ENCODE measurements at places on chromosomes 4 and X.

DNA sequence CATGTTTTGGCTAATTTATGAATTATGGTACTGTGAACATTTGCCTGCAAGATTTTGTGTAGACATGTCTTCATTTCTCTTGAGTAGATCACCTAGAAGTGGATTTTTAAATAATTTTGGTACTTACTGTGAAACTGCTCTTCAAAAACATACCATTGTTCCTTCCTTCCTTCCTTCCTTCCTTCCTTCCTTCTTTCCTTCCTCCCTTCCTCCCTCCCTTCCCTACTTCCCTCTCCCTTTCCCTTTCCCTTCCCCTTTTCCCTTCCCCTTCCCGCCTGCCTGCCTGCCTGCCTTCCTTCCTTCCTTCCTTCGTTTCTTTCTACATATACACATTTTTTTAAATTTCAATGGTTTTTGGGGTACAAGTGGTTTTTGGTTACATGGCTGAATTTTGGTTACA lies 63.4 kb downstream of the HTT start:
- no peak for DNase-seq

DNA sequence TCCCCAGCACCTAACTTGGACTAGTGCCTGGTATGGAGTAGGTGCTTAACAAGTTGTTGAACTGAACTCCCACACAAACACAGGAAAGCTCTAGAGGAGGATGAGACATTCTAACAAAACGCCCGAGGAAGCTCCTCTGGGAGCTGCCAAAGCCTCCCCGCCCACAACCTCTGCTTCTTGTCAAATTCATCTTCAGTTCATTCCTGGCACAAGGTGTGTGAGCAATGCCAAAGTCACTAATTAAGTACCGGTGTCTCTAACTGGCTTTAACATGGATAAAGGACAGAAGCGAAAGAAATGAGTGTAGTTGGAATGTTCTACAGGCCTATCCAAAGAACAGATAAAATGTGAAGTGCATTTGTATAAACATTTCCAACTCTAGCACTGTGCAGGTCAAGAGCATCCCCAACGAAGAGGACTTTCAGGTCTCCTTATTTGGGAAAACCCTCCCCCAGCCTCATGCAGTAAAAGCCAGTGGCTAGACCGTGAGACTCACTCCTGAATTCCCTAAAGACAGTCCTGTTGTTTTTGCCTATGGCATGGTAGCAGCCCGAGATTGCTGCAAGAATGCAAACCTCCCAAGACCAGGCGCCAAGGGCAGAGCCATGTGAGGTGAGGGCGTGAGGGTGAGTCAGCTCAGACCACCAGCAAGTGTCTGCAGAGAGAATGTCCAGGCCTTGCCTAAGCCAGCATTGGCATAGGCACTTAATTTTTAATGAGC lies 72.2 kb upstream of the KLF3 start:
- DNase-seq: no peak

- DNase-seq: no peak
Observed at GRCh38 chr4:151169900-151170299, 70.5 kb downstream of the RPS3A start.

DNA sequence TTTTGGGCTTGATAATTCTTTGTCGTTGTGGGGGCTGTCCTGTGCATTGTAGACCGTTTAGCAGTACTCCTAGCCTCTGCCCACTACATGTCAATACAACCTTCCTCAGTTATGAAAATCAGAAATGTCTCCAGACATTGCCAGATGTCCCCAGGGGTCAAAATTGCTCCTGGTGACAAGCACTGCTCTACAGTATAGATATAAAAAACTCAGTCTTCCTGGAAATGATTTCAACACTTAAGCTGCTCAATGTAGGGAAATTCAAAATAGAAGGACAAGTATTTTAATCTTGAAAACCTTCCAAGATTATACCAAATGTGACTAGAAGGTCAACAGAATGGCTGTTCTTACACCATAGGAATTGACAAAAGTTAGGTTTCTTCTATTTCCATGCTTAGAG lies 288.7 kb upstream of the MAGEB2 start:
- no peak for DNase-seq

- no peak for DNase-seq
Observed at GRCh38 chr4:5635826-5636195, 72.5 kb downstream of the EVC2 start.

DNA sequence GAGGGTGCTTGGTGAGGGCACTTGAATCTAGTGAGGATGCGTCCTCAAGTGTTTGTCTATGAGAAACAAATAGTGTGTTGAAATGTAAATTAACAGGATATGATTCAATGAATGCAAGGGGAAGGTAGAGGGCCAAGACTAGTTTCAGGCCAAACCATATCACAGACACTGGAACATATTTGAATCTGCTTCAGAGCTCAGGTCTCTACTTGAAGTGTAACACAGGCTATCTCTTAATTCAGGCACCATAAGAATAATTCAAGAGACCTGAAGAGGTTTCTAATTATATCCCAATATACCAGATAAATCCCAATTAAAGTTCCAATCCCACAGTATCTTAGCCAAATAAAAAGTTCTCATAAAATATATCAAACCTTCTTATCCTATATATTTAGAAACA lies 146.5 kb upstream of the INTU start:
- DNase-seq: no peak

GRCh38 chr4:162274354-162274753 lies 110.6 kb upstream of the FSTL5 start:
- no peak for DNase-seq

GRCh38 chr4:169619518-169619957 lies 840 bp upstream of the CLCN3 start:
- peak; percentile 52 for DNase-seq

DNA sequence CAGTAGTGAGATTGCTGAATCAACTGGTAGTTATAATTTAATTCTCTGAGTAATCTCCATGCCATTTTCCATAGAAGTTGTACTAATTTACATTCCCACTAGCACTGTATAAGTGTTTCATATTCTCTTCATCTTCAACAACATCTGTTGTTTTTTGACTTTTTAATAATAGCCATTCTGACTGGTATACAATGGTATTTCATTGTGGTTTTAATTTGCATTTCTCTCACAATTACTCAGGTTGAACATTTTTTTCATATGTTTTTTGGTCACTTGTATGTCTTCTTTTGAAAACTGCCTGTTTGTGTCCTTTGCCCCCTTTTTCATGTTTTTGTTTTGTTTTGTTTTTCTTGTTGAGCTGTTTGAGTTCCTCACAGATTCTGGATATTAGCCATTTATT lies 880.2 kb downstream of the RAPGEF2 start:
- no peak for DNase-seq

DNA sequence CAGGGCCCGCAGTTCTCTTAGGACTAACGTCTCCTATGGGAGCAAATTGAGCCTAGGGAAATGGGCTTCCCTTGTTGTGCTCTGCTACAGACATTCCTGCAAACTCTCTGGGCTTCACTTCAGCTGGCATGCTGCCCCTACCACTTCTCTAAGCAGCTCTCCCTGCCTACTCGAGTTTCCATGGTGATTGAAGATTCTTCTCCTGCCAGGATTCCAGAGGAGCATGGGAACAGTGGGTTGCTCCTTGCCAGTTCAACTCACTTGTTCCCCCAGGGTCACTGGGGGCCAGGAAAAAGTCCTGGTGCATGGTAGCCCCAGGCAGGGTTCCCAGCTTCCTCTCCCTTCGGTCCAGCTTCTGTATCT lies 21.1 kb upstream of the WDR17 start:
- DNase-seq: no peak

DNA sequence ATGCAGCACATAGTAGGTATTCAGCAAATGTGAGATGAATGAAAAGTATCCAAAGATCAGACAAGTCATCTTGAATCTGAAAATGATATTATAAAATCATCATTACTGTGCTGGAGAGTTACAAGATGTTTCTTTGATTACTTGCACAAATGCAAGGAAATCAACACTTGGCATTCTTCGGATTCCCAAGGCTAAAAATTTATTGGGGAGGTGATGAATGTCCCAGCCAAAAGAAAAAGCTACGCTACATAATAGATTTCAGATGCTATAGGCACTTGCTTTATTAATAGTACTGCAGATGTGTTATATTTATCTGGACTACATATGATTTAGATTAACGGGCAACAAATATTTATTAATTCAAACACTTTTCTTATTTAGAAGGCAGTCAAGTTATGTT lies 286.7 kb upstream of the TENM3 start:
- DNase-seq: no peak

- DNase-seq: no peak
Observed at GRCh38 chr4:145055533-145056257, 42.3 kb downstream of the ANAPC10 start.

GRCh38 chr4:33940281-33940680 lies 2304.0 kb downstream of the ARAP2 start:
- no peak for DNase-seq

DNA sequence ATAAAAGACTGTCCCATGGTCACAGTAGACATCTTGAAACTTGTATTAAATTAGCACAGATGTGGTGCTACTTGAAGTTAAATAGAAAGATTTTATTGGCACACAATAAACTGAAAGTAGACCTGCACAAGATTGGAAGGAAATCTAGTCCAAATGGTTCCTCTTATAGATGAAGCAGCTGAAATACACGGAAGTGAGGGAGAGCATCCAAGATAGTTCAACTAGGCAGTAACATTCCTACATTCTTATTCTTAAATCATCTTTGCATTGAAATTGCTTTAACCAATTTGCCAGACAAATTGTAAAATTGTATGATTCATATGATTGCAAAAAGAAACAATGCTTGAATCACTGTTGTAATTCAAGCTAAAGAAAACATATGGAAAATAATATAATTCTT lies 87.6 kb upstream of the VCX3B start:
- DNase-seq: no peak

DNA sequence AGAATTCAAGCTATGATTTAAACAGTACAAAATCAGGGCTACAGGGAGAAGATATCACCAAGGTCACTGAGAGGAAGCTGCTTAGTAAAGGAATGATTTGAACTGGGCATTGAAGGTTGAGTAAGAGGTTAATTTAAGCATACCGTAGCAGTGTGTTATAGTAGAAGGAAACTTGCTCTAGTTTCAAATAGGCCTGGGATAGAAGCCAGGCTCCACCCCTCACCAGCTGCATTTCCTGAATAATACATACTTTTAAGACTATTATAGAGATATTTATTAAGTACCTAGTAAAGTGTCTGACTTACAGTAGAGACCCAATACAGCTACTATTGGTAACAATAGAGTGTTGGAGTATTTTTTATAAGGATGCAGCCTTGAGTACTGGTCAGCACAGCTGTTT lies 118.0 kb upstream of the GLRA2 start:
- DNase-seq: no peak

DNA sequence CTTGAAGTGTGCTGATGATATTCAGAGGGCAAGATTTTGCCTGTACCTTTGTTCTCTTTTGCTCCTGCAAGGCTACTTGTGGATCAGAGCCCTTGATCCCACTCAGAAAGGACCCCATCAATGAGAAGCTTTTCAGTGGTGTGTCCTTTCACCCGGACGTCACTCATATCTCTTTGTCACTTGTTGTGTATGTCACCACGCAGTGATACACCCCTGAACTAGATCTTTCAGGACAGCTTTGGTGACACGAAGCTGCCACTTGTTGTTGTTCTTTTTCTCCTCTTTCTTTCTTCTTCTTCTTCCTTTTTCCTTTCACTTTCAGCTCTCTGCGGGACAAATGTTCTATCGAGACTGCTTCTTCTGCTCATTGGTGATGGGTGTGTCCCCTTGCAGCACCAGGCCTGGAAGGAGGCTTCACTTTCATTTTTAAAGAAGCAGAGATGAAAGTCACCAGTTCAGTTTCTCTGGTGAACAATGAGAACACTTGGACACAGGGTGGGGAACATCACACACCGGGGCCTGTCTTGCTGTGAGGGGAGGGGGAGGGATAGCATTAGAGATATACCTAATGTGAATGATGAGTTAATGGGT lies 83.6 kb downstream of the NBDY start:
- DNase-seq: no peak
